Stimulated activated CD4-positive, alpha-beta T cell treated with anti-CD3 and anti-CD28 coated beads, Interleukin-2, amount 100 ng/mL, for 24 hours (primary cell): ENCODE measurements at places on chromosomes 1 and 21.

- DNase-seq = no peak
These were observed 24.7 kb upstream of the LRP8 start for GRCh38 chr1:53352561-53352960.

DNA sequence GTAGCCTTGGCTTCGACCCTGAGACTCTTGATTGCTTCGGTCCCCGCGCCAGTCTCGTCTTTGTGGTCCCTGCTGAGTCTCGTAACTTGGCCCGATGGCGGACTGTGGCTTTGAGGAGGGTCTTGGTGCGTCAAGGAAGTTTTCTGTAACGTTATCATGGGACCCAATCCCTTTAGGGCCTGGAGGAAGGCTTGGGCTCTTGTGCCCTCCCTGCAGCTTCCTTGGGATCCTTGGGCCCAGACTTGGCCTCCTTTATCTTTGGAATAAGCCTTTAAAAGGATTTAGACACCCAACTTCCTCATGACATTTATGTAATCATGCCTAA is 371 bp downstream of the ZMPSTE24 start:
- no peak for DNase-seq

- no peak for DNase-seq
These were observed 6.5 kb upstream of the ATP1A4 start for GRCh38 chr1:160144921-160145320.

GRCh38 chr1:109133002-109133706 is 19.2 kb downstream of the ELAPOR1 start:
- DNase-seq = no peak

- no peak for DNase-seq
These were observed 201.6 kb downstream of the RWDD3 start for GRCh38 chr1:95435611-95436010.

GRCh38 chr21:15053500-15053899 is 11.3 kb downstream of the NRIP1 start:
- no peak for DNase-seq

DNA sequence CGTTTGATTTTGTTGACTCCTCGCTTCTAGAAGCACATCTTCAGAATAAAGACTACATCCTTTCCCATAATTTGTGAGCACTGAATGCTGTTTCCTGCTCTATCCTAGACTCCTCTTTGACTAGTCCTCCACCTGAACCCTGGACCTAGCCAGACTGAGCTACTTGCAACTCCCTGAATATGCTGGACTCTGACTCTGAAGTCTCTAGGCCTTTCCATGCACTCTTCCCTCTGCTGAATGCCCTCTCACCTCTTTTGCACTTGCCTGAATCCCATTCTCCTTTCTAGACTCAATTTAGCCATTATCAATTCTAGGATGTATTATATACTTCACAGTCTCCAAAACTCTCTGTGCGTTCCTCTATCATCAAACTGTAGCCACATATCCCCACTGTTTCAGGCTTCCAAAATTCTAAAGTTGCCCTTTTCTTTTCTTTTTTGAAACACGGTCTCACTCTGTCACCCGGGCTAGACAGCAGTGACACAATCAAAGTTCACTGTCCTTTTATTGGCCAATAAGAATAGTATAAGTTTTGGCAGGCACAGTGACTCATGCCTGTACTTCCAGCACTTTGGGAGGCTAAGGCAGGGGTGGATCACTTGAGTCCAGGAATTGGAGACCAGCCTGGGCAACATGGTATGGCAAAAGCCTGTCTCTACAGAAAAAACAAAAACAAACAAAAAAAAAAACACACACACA is 127.0 kb downstream of the LTN1 start:
- DNase-seq = no peak

DNA sequence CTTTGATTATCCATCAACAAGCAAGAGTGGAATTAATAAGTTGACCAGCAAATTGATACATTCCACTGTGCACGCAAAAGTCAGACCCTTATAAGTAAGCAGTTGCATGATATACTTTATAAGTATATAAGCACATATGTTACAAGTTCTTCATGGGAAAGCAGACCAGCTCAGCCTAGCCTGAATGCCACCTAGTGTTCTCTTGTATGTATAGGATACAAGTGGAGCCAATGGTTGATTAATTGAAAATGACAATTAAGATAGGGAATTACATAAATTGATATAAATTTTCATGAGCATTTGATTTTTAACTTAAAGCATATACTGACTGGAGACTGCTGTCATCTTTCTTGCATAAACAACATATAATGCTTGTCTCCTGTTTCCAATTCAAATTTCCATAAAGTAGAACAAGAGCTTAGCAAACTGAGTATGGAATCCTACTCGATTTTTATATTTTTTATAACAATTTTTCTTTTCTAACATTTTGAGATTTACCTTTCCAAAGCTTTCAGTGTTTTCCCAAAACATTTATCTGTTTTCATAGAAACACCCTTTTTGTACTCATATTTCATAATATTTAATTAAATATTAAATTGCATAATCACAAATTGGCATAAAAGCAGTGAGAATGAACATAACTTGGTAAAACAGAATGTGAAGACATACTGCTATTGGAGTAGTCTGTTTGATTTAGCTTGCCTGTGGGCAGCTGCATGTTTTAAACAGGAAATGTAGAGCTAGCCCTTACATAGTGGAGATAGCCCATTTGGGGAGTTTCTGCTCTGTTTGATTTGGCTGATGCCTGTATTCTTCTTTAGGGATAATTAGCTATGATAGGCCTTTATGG is 62.8 kb downstream of the MAGI3 start:
- DNase-seq = peak; percentile 4

DNA sequence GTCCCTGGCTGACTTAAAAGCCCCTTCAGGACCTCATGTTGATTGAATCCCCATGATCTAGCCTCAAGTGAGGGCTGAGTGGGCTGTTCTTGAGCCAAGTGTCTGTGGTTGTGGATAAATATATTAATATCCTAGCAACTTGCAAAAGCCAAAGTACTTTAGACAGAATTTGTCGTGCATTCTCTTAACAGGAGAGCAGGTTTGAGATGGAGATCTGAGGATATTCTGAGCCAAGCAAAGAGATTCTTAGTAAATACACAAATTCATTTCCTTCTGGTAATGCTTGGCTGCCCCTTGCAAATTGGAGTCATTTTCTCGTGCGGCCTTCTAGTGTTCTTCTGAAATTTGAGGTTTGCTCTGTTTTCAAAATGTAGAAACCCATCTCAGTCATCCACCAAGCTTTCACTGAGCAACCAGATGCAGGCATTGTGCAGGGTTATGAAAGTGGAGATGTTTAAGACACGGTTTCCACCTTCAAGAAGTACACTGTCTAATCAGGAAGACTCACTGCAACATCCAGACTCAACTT is 242.1 kb upstream of the JUN start:
- DNase-seq = no peak

- DNase-seq = no peak
These were observed 722.3 kb downstream of the PLA2G4A start for GRCh38 chr1:187551061-187551460.
